Glutamatergic neuron (in vitro differentiated cells): ENCODE measurements at places on chromosomes 2 and 18. TPM values are rescaled to one million over a fixed set of nuclear protein-coding genes. Genes with fewer than 3 reads are reported as not detected.

DNA sequence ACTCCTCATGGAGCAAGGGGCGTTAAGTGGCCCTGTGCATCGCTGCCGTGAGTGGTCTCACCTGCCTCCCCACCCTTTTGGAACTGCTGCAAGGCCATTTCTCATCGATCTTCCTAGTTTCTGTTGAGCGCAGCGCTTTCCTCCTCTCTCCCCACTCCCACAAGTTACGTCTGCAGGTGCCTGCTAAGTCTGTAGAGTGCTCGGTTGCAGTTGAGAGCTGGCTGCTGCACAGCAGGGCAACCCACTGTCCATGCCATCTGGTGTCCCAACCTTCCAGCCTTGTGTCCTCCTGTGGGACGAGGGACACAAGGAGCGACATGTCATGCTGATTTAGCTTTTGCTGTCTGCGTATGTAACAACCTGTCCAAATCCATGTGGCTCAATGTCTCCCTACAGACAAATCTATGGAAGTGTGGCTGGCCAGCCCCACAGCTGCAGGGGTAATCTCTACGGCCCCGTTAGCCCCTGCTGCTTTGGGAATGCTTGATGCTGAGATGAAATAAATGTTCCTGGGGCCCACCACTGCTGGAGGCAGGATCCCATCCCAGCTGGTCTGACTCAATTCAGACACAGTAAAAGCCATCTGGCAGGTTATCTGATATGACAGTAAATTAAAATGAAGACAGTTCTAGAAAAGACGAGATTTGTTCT lies 68.1 kb upstream of the TCF7L1 start:
- peak overlapping the region; percentile 95 for H3K27ac ChIP-seq
- H3K4me3 ChIP-seq = peak overlapping the region; percentile 80
- peaks cover 30% of the 10 kb centered on the region for H3K4me1 ChIP-seq
- H3K27me3 ChIP-seq = peaks cover 17% of the 10 kb centered on the region
- DNase-seq = peak; percentile 50

GRCh38 chr2:174914853-174915760 lies 90.1 kb downstream of the CHN1 start:
- no peak overlapping the region for H3K27ac ChIP-seq
- H3K4me3 ChIP-seq = no peak overlapping the region
- no peak for DNase-seq
- no peaks in the 10 kb centered on the region for H3K4me1 ChIP-seq
- no peaks in the 10 kb centered on the region for H3K36me3 ChIP-seq
- no peaks in the 10 kb centered on the region for H3K27me3 ChIP-seq

SERPINB11 gene
- total RNA-seq = not detected

- H3K4me3 ChIP-seq = no peak overlapping the region
- DNase-seq = no peak
- no peaks in the 10 kb centered on the region for H3K36me3 ChIP-seq
- H3K27ac ChIP-seq = no peak overlapping the region
- H3K27me3 ChIP-seq = no peaks in the 10 kb centered on the region
These were observed 411.4 kb upstream of the SPHKAP start for GRCh38 chr2:228592925-228593324.

KIF1A gene
- total RNA-seq = 439 TPM

- no peaks in the 10 kb centered on the region for H3K36me3 ChIP-seq
- peaks cover 3% of the 10 kb centered on the region for H3K27me3 ChIP-seq
- H3K4me3 ChIP-seq = no peak overlapping the region
- no peak for DNase-seq
- H3K4me1 ChIP-seq = peaks cover 17% of the 10 kb centered on the region
These were observed 55.3 kb upstream of the RMDN2 start for GRCh38 chr2:37869771-37870170.

LYG2 gene
- not detected for total RNA-seq

G6PC2 gene
- total RNA-seq = not detected

KCNG2 gene
- total RNA-seq = 1.6 TPM

DNA sequence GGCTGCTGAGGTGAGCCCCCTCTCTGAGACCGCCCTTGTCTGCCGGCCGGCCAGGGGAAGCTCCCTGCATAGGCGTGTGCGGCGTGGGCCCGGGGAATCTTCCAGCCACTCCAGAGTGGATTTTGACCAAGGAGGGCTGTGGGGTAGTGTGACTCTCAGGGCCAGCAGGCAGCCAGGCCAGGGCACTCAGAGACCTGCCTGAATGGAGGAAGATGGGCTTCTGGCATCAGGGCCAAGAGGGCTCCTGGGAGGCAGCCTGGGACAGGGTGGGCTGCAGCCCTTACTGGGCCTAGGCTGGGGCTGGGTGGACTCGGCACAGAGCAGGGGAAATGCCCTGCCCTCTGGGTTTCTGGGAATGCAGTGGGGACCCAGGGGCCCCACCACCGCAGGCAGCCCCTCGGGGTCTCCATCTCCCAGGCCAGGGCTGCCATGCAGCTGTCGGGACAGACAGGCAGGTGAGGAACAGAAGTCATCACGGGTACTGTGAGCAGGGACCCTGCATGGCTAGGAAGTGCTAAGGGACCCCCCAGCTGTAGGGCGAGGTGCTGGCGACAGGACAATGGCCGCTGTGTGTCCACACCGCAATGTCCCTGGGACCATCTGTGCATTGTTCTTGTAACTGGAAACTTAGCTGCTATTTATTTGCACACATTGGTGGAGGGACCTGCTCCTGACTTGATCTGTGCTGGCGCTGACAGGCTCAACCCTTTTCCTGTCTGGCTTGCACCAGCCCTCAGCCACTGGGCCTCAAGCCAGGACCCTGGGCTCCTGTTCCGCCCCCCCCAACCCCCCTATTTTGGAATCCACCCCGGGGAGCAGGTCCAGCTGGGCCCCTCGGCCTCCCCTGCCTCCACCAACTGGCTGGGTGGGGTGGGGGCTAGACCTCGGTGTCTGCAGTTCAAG lies 4.1 kb downstream of the PDCD1 start:
- H3K4me3 ChIP-seq = no peak overlapping the region
- H3K27ac ChIP-seq = no peak overlapping the region
- no peaks in the 10 kb centered on the region for H3K4me1 ChIP-seq
- DNase-seq = no peak

- DNase-seq = no peak
- peaks cover 11% of the 10 kb centered on the region for H3K27me3 ChIP-seq
- H3K27ac ChIP-seq = no peak overlapping the region
- no peaks in the 10 kb centered on the region for H3K36me3 ChIP-seq
These were observed 7.8 kb upstream of the CNNM3 start for GRCh38 chr2:96808176-96808837.

- peaks cover 9% of the 10 kb centered on the region for H3K36me3 ChIP-seq
- H3K27me3 ChIP-seq = no peaks in the 10 kb centered on the region
- no peaks in the 10 kb centered on the region for H3K4me1 ChIP-seq
- no peak overlapping the region for H3K27ac ChIP-seq
- DNase-seq = no peak
These were observed 149.0 kb downstream of the ADCYAP1 start for GRCh38 chr18:1053331-1054315.

ASPRV1 gene
- 2.5 TPM for total RNA-seq
